ENCODE measurements at places on chromosomes 3 and 15.

DNA sequence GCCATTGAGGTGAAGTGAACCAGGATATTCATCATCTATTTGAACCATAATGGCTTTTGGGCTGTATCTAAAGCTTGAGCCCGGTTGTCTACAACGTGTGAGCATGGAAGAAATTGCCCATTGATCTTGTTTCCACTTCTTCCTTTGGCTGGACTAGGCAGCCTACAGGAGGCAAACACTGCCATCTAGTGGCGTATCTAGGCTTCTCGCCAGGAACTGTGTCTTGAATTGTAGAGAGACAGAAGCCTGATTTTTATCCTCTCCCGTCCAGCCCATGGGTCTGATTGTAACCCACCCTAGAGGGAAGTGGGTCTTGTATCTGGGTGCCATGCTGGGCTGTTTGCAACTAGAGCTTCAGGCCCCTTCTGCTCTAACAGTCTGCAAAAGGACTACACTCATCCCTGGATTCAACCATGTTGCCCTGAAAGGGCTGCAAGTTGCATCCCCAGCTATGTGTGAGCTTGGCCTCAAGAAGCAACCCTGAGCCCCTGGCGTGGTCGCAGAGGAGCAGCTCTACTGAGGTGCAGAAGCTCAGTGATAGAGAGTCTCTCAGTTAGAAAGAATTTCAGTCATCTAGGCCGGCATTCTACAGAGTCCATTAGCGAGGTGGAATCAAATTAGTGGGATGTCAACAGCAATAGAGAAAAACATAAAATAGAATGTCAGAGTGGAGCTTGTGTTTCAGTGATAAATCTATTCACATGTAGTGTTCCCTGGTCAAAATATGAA is 170.2 kb upstream of the UMPS start:
- DNase-seq: peak; percentile 72

GRCh38 chr15:67815036-67815592 is 10.2 kb upstream of the SKOR1 start:
- no peak for DNase-seq

- no peak for DNase-seq
Measured at GRCh38 chr3:18087988-18088387, 337.2 kb downstream of the SATB1 start.

- DNase-seq: no peak
Measured at GRCh38 chr15:70453238-70453637, 310.1 kb downstream of the UACA start.

GRCh38 chr3:101531473-101532086 is 18.6 kb upstream of the SENP7 start:
- no peak for DNase-seq

DNA sequence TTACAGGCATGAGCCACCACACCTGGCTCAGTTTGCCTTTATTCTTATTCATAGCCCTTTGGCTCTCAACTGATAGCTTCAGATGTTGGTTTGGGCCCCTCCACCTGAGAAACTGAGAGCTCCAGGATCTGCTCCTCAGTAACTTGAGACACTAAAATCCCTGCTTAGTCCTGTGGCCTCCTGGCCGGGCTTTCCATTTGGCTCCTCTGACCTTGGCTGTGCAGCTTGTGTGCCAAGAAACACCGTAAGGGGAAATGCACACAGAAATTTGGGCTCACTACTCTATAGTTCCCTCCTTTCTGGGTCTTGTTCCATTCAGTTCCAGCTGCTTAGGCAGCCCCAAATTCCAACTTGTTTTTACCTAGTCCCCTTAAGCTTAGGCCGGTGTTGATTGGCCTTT is 24.9 kb downstream of the NIPA2 start:
- DNase-seq: no peak

GRCh38 chr3:98699132-98699531 is 64.0 kb upstream of the ST3GAL6 start:
- DNase-seq: no peak

DNA sequence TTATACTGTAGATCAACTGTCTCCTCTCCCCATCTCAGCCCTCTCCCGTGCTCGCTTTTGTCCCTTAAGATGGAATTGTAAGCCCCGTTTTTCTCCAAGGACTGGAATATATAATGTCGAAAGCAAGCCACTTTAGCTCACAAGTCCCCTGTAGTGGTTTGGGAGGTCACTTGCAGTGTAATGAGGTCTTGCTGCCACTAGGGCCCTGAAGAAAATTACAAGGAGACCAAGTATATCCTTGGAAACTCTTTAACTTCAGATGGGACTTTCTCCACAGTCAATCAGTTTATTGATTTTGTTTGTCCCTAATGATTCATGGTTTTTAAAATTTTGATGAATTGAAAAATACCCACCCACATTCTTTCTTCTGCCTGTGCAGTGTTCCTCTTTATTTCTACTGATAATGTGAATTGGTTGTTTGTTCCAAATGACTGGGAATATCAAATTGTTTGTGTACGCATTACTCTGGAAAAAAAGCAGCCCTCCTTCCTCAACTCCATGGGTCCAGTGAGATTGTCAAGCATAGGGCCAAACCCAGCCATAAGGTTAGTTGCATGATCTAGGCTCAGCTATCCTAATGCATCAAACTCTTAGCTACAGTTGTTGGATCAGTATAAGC is 294.8 kb downstream of the MCTP2 start:
- peak; percentile 19 for DNase-seq

DNA sequence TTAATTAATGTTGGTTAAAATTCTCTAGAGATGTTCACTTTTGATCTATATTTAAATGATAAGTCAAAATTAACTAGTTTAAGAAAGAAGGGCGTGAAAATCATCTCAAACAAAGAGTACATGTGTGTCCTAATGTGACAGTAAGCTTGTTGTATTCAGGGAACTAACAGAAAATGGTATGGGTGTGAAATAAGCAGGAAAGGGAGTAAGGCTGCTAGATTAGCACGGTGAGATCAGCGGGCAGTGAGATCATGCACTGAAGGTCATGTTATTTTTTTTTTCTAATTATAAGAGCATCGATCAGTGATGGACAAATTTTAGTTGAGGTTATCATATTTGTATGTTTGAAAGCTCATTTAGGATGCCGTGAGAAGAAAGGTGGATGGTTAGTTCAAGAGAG is 430.8 kb downstream of the DIPK2A start:
- no peak for DNase-seq

- DNase-seq: no peak
Measured at GRCh38 chr15:72516777-72517176, 42.6 kb downstream of the ARIH1 start.

DNA sequence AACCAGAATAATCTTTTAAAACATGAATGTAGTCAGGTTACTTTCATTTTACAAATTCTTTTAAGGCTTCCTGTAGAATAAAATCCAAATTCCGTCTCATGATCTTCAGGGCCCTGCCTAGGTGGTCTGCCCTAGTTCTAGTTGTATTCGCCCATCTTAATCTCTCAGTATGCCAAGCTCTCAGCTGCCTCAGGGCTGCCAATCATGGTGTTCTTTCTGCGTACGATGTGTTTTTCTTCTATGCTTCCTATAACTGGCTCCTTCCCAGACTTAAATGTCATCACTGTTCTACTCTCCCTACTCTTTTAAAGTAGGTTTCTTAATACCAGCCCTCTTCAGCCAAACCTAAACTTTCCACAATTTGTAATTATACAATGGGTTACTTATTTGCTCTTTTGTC is 107.4 kb downstream of the GREM1 start:
- DNase-seq: no peak

GRCh38 chr3:157160658-157161424 is 894 bp upstream of the CCNL1 start:
- peak; percentile 53 for DNase-seq
